C1 segment of cervical spinal cord (tissue), 14 donors: ENCODE measurements at places on chromosomes 11 and 22.

DNA sequence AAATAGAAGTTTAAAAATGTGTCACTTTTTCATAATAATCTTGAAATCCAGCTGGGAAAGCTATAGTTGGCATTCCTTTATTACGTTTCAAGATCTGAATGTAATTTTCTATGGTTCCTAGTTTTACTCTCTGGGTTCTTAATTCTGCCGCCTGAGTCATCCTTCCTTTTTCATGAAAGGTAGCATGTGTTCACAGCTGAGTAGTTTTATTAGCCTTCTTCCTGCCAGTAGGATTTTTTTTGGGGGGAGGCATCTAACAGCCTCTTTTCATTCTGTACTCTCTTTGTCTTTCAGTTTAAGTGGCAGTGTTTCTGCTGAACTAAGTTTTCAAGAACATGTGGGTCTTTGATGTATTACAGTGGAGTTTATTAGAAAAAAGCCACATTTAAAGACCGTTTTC, 36.5 kb downstream of the OR2AG2 start:
- no peak for DNase-seq

DNA sequence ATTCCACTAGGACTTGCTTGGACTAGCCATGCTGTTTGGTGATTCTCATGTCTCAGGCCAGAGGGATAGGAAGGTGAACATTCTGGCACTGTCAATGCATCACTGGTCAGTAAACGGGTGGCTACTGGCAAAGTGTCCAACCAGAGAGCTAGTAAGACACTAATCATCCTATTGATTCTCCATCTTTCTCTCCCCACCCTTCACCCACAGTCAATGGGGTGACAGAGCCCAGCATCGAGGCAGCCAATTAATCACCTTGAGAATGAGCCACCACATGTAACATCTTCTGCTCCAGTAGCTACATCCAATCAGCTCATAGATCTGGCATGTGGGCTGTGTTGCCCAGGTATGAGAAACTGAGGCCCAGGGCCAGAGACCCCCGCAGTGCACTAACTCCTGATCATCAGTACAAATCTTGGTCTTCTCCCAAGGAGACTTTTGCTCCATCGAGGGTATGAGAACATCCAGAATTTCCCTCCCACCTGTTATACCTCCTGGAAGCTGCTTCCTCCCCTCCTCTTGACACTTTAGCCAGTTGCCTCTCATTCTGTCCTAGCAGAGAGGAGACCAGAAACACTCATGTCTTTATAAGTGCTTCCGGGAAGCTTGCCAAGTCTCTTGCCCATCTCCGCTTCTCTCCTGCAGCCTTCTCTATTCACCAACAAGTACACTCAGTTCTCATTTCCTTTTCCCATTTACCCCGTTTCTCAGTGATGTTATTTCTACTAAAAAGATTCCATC, 17.0 kb downstream of the HTR3A start:
- no peak for DNase-seq

- DNase-seq = no peak
Observed at GRCh38 chr11:46162700-46163099, 41.4 kb upstream of the PHF21A start.

- no peak for DNase-seq
Observed at GRCh38 chr11:12518606-12519385, 141.4 kb downstream of the PARVA start.

GRCh38 chr11:72058416-72059034, 21.8 kb downstream of the NUMA1 start:
- DNase-seq = no peak

GRCh38 chr11:116499396-116500003, 273.3 kb downstream of the BUD13 start:
- DNase-seq = no peak

GRCh38 chr11:11372461-11372860, 19.4 kb upstream of the CSNK2A3 start:
- DNase-seq = no peak

GRCh38 chr22:33126881-33127280, 68.7 kb upstream of the SYN3 start:
- no peak for DNase-seq

GRCh38 chr11:110613197-110613918, 98.9 kb downstream of the ARHGAP20 start:
- no peak for DNase-seq

DNA sequence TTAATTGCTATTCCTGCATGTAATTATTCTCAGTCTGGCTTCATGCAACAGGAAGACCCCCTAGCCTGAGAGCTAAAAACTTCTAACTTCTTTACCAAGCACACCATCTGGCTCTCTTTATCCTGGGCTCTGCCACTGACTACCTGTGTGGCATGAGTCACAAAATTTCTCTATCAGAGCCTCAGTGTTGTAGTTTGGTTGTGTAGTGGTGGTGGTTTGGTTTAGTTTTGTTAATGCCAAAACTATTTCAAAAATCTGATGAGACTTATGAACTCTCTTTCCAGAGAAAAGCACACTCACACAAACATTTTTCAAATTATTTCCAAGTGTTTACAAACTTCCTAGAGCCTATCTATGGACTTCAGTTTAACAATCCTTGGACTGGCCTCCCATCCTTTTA, 7.5 kb upstream of the IL17RA start:
- DNase-seq = no peak

GRCh38 chr22:31566484-31566883, 70.1 kb downstream of the SFI1 start:
- DNase-seq = no peak

GRCh38 chr11:16193897-16194381, 162.4 kb downstream of the SOX6 start:
- DNase-seq = no peak

- no peak for DNase-seq
Observed at GRCh38 chr11:10564696-10565318, 3.7 kb downstream of the LYVE1 start.

DNA sequence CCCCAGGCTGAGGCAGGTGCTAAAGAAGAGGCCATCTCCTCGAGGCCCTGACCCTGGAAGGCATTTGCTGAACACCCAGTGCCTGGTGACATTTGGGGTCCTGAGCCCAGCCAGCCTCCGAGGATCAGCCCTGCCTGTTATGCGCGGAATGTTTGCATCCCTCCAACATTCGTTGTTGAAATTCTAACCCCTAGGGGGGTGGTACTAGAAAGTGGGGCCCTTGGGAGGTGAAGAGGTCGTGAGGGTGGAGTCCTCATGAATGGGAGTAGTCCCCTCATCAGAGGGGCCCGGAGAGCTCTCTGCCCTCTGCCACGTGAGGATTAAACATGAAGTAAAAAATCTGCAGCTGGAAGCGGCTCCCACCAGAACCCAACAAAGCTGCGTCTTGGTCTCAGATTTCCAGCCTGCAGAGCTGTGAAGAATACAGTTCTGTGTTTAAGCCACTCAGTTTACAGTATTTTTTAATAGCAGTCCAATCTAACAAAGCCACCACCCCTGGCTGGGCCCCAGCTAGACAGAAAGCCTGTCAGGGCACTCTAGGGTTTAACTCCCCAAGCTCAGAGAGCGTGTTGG, 35.3 kb upstream of the SEPTIN5 start:
- no peak for DNase-seq

DNA sequence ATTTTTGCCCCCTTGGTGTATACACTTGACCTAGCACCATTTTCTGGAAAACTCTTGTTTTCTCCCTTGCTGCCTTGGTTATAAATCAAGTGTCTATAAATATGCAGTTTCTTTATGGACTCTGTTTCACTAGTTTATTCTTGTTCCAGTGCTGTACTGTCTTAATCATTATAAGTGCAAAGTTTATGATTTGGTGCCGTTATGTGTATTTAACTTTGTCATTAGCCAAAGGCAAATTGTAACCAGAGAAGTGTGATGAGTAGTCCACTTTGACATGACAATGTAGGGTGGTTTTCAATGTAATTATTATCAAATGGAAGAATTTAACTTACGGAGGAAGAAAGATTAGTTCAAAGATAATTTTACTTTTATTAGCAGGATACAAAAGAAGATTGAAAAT, 40.3 kb downstream of the SPECC1L start:
- DNase-seq = no peak

GRCh38 chr11:128346804-128347203, 240.6 kb downstream of the ETS1 start:
- DNase-seq = no peak

- DNase-seq = no peak
Observed at GRCh38 chr22:39820256-39820655, 73.3 kb downstream of the ENTHD1 start.

DNA sequence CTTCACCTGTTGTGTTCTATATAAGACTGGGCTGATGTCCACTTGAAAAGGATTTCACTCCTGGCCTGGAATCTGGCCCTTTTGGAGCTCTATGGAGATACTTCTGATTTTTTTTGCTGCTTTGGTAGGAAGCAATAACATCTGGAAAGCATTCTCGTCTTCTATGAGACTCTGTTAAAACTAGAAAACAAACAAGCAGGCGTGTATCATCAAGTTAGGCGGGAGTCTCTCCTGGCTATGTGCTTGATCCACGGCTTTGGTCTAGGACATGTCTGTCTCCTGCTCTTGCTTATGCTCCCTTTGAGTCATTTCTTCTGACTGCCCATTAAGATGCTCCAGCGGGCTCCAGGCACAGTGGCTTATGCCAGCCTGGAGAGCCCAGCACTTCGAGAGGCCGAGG, 121.4 kb upstream of the TTC12 start:
- no peak for DNase-seq

- no peak for DNase-seq
Observed at GRCh38 chr22:48644108-48644507, 1183.6 kb downstream of the BRD1 start.

GRCh38 chr11:69771466-69771865, 3.7 kb downstream of the FGF4 start:
- no peak for DNase-seq

GRCh38 chr22:37077802-37078448, 26.4 kb downstream of the KCTD17 start:
- peak; percentile 40 for DNase-seq
